ENCODE measurements at places on chromosomes 16 and 17. TPM values are rescaled to one million over a fixed set of nuclear protein-coding genes. Genes with fewer than 3 reads are reported as not detected.

MILR1 gene
- 10.1 TPM for total RNA-seq

PRSS8 gene
- total RNA-seq: 23.4 TPM

CORO7 gene
- 14.1 TPM for total RNA-seq

KRTAP2-1 gene
- total RNA-seq: not detected

GRCh38 chr16:66052745-66053144, 313.7 kb upstream of the CDH5 start:
- no peaks in the 10 kb centered on the region for H3K4me1 ChIP-seq
- no peak for DNase-seq
- H3K4me3 ChIP-seq: no peak overlapping the region
- H3K27ac ChIP-seq: no peak overlapping the region
- H3K36me3 ChIP-seq: no peaks in the 10 kb centered on the region

DNA sequence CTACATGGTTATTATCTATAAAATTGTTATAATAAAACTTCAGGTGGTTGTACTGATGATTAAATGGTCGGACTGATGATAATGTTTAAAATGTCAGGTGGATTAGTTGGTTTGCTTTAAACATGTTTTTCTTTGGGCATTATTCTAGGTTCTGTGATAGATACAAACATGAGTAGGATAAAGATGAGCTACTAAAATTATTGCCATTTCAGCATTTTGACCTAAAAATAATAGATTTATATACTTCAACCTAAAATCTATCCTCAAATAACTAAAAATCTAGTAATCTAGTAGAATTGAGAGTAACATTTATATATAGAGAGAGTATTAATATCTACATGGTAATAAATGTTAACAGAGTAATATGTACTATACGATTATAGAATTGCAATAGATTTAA, 241.7 kb upstream of the CDH8 start:
- no peaks in the 10 kb centered on the region for H3K4me1 ChIP-seq
- H3K36me3 ChIP-seq: no peaks in the 10 kb centered on the region
- no peaks in the 10 kb centered on the region for H3K27me3 ChIP-seq
- no peak overlapping the region for H3K27ac ChIP-seq

GRCh38 chr16:71627731-71628181, 1.8 kb downstream of the MARVELD3 start:
- H3K4me1 ChIP-seq: 0 out of 2 replicates have a peak, but pooled peaks cover 6% of the 10 kb centered on the region
- H3K36me3 ChIP-seq: no peaks in the 10 kb centered on the region
- H3K4me3 ChIP-seq: no peak overlapping the region

DNA sequence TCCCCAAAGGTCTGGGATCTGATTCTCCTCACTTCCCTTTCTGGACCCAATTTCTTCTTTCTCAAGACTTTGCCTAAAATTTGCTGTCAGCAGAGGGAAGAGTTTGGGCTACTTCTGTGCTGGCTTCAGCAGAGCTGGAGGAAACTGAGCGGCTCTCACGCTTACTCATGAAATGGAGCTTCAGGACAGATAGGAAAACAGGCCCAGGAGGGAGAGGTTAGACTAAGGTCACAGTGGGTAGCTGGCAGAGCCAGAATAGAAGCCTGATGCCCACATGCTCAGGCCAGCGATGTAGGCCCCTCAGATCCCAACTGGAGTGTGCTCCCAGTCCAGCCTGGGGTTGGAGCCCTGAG, 593 bp downstream of the SLC38A7 start:
- H3K27ac ChIP-seq: 0 out of 2 replicates have a peak overlapping the region, but pooled peaks have one; percentile 2
- peaks cover 14% of the 10 kb centered on the region for H3K4me1 ChIP-seq
- no peaks in the 10 kb centered on the region for H3K36me3 ChIP-seq
- no peaks in the 10 kb centered on the region for H3K27me3 ChIP-seq
- peak overlapping the region; percentile 78 for H3K4me3 ChIP-seq

- DNase-seq: peak; percentile 23
- peaks cover 48% of the 10 kb centered on the region for H3K27me3 ChIP-seq
- no peaks in the 10 kb centered on the region for H3K4me1 ChIP-seq
- no peaks in the 10 kb centered on the region for H3K36me3 ChIP-seq
- no peak overlapping the region for H3K4me3 ChIP-seq
Observed at GRCh38 chr17:58870747-58871146, 115.1 kb downstream of the PPM1E start.

GRCh38 chr17:33948309-33948708, 306.8 kb upstream of the CCL2 start:
- no peaks in the 10 kb centered on the region for H3K27me3 ChIP-seq
- DNase-seq: no peak
- H3K4me1 ChIP-seq: no peaks in the 10 kb centered on the region
- no peaks in the 10 kb centered on the region for H3K36me3 ChIP-seq
- H3K27ac ChIP-seq: no peak overlapping the region

DNA sequence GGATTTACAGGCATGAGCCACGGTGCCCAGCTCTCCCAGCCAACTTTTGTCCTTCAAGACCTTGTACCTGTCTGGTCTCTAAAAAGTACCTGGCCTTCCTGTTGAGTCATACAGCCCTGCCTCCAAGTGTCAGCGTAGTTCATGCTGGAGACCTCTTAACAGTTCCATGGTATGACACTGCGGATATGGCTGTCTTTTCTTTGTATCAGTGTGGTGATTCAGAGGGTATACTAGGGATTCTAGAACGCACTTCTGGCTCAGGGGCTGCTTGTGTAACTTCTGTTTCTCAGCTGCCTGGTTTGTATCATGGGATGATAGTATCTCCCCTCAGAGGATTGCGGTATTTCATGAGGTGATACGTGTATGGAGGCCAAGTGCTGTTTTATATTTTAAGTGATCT, 2.0 kb upstream of the TMEM11 start:
- peak; percentile 81 for DNase-seq
- peak overlapping the region; percentile 98 for H3K4me3 ChIP-seq
- peak overlapping the region; percentile 83 for H3K27ac ChIP-seq
- H3K27me3 ChIP-seq: no peaks in the 10 kb centered on the region

- H3K36me3 ChIP-seq: no peaks in the 10 kb centered on the region
- H3K27me3 ChIP-seq: no peaks in the 10 kb centered on the region
- no peak for DNase-seq
Observed at GRCh38 chr17:68394608-68395331, 62.5 kb downstream of the WIPI1 start.

- no peak overlapping the region for H3K4me3 ChIP-seq
- H3K27ac ChIP-seq: no peak overlapping the region
- H3K27me3 ChIP-seq: no peaks in the 10 kb centered on the region
- no peaks in the 10 kb centered on the region for H3K36me3 ChIP-seq
Observed at GRCh38 chr16:3882531-3882930, 2.0 kb upstream of the CREBBP start.

- no peak overlapping the region for H3K27ac ChIP-seq
- H3K27me3 ChIP-seq: peaks cover 12% of the 10 kb centered on the region
- no peaks in the 10 kb centered on the region for H3K4me1 ChIP-seq
Observed at GRCh38 chr16:58842156-58842555, 108.0 kb upstream of the GOT2 start.

DNA sequence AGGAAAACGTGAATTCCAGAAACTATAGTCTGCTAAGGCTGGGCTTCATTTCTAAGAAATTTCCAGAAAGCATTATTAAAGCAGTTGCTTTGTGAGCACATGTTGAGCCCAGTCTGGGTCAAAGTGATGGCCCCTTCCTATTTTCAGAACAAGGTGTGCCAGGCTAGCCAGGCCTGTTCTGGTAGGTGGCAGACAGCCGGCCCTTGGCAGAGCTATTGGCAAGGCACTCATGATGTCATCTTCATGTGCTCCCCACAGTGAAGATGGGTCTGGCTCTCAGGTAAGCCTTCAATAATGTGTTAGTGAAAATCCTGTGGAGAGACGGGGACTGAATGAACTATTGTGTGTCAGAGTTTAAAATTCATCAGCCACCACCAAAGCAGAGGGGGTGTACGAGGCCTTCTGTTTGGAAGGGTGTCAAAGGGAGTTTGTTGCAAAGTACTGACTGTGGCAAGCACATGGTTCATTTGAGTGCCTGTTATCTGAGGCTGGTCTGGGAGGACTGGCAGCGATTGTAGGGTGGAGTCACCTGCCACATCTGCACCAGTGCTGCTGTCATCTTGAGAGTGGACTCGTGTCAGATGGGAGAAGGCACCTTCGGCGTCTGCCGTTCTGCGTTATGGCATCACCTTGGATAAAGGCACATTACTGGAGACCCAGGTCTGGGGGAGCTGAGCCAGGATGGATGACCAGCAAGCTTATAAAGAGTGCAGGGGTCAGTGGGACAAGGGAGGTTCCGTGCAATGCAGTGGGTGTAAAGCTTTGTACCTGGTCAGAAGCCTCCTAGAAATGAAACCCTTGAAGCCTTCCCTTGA, 43.4 kb downstream of the KSR1 start:
- DNase-seq: no peak
- no peak overlapping the region for H3K4me3 ChIP-seq
- no peak overlapping the region for H3K27ac ChIP-seq
- no peaks in the 10 kb centered on the region for H3K36me3 ChIP-seq
- H3K27me3 ChIP-seq: no peaks in the 10 kb centered on the region

All from PC-3 (cell line).